ENCODE measurements at places on chromosomes 2 and 18. TPM values are rescaled to one million over a fixed set of nuclear protein-coding genes. Genes with fewer than 3 reads are reported as not detected.

DNA sequence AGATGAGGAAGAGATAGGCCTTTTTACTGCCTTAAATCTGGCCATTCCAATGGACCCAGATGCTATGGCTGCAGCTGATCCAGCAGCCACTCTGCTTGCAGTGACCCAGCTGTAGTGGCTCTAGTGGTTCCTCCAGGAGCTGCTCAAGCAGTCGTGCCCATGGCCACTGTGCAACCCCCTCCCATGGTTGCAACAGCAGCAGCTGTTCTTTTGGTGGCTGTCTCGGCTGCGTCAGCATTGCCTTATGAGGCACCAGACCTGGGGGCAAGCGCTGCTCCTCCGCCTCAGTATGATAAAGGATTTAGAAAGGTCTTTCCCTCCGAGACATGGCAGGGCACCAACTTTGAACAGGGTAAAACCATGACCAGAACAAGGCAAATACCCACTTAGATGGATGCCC is 384.9 kb upstream of the DCC start:
- no peak for DNase-seq
- H3K27ac ChIP-seq, result no peak overlapping the region
- no peaks in the 10 kb centered on the region for H3K27me3 ChIP-seq
- H3K4me3 ChIP-seq, result no peak overlapping the region
- no peaks in the 10 kb centered on the region for H3K36me3 ChIP-seq

Gene DCDC2C
- not detected for total RNA-seq

GRCh38 chr18:23186781-23187180 is 51.5 kb downstream of the CABLES1 start:
- no peak overlapping the region for H3K27ac ChIP-seq
- H3K4me3 ChIP-seq, result no peak overlapping the region
- no peak for DNase-seq
- peaks cover 4% of the 10 kb centered on the region for H3K36me3 ChIP-seq
- H3K27me3 ChIP-seq, result no peaks in the 10 kb centered on the region

- H3K4me3 ChIP-seq, result no peak overlapping the region
- peaks cover 2% of the 10 kb centered on the region for H3K27me3 ChIP-seq
- no peaks in the 10 kb centered on the region for H3K36me3 ChIP-seq
- no peak for DNase-seq
Measured at GRCh38 chr2:138373993-138374408, 127.6 kb upstream of the SPOPL start.

Data from chondrocyte (in vitro differentiated cells).